ENCODE measurements at places on chromosomes 2 and 18.

GRCh38 chr2:207881902-207882301, 112.2 kb upstream of the FZD5 start:
- no peak for DNase-seq

GRCh38 chr18:26617151-26617554, 68.8 kb upstream of the KCTD1 start:
- no peak for DNase-seq

DNA sequence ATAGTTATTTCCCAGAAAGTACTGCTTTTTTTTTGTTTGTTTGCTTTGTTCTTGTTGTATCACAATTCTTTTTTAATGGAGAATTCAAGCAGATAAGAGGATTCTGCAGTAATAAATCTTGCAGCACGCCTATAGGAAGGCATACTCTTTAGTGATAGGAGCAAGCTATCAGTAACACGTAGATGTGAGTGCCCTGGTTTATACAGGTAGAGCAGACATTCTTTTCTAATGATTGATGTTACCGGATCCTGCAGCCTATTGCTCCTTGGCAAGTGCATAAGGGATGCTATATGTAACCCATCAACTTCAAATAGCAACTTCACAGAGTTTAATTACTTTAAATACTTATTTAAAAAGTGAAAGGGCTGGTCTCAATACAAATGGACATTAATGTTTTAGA, 834.2 kb upstream of the GCFC2 start:
- DNase-seq = no peak

GRCh38 chr2:85635636-85636035, 19.6 kb downstream of the USP39 start:
- DNase-seq = no peak

- DNase-seq = no peak
These were observed 1049.8 kb upstream of the CHAC2 start for GRCh38 chr2:52717836-52718235.

- DNase-seq = no peak
These were observed 74.6 kb downstream of the SLC4A3 start for GRCh38 chr2:219701847-219702634.

DNA sequence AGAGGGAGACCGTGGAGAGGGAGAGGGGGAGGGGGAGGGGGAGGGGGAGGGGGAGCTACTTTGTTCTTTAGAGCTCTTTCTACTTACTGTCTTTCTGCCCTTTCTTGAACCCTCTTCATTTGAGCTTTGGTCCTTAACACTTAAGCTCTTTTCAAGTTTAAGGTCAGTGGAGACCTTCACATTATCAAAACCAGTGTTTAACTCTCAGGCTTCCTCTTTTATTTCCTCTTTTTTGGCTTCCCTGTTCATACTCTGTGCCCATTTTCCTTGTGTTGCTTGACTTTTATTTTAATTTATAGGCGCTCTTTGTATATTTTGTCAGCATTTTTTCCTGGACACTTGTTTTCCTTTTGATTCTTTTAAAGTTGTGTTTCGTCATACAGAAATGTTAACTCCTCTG, 37.1 kb downstream of the ACSL3 start:
- DNase-seq = no peak

GRCh38 chr18:79624356-79625170, 55.0 kb upstream of the CTDP1 start:
- DNase-seq = no peak

GRCh38 chr18:13522861-13523660, 203.3 kb downstream of the FAM210A start:
- DNase-seq = no peak

GRCh38 chr18:77118256-77119090, 14.1 kb downstream of the MBP start:
- DNase-seq = no peak

- DNase-seq = no peak
These were observed 225.5 kb downstream of the AGAP1 start for GRCh38 chr2:235719146-235719942.

GRCh38 chr2:129055242-129055641, 736.6 kb upstream of the HS6ST1 start:
- no peak for DNase-seq

GRCh38 chr2:195252018-195252417, 405.0 kb upstream of the SLC39A10 start:
- no peak for DNase-seq

DNA sequence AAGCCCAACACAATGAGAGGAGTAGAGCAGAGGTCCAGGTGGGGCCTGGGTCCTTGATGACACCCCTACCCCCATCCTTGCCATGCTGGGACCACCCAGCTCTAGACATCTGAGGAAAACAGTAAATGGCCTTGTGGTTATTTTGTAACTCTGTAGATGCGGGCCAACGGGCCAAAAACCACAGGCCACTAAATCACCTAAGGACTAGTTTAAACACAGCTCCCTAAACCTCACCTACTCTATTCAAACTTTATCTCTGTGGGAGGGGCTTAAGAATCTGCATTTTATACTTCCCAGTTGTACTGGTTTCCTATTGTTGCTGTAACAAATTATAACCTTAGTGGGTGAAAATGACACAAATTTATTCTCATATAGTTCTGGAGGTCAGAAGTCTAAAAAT, 19.0 kb upstream of the SERTAD2 start:
- no peak for DNase-seq

DNA sequence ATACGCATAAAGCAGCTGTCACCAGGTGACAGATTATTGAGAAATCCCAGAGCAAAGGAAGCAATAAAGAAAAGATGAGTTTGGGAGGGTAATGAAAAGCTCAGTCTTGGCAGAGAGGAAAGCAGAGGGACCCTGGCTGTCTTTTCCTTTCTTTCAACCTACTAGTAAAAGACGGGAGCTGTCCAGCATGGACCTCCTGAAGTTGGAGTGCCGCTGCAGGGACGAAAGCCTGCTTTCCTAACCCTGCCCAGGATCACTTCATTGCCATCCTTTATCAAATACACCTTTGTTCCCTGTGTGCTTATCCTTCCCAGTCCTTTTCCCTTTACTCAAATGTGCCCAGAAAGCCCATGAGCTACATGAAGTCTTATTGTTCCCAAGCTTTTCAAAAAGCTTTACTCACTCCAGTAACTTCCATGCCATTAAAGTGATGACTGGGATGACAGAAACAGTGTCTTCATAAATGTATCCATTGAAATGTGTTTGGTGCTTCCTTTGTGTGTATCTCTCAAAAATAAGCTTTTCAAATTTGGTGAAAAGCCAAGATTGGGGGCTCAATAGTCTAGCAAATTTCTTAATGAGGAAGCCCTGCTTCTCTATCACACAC, 3.7 kb upstream of the SPR start:
- DNase-seq = no peak

- no peak for DNase-seq
These were observed 36.2 kb downstream of the WIPF1 start for GRCh38 chr2:174561283-174561971.

GRCh38 chr2:217629347-217629746, 373.4 kb downstream of the TNS1 start:
- no peak for DNase-seq

- no peak for DNase-seq
These were observed 48.6 kb downstream of the BCL2L11 start for GRCh38 chr2:111169268-111169667.

- no peak for DNase-seq
These were observed 37.6 kb downstream of the TGFBRAP1 start for GRCh38 chr2:105291981-105292380.

- no peak for DNase-seq
These were observed 72.3 kb downstream of the MDH1 start for GRCh38 chr2:63661076-63661475.

GRCh38 chr2:219182331-219183150, 4.5 kb downstream of the RETREG2 start:
- no peak for DNase-seq

DNA sequence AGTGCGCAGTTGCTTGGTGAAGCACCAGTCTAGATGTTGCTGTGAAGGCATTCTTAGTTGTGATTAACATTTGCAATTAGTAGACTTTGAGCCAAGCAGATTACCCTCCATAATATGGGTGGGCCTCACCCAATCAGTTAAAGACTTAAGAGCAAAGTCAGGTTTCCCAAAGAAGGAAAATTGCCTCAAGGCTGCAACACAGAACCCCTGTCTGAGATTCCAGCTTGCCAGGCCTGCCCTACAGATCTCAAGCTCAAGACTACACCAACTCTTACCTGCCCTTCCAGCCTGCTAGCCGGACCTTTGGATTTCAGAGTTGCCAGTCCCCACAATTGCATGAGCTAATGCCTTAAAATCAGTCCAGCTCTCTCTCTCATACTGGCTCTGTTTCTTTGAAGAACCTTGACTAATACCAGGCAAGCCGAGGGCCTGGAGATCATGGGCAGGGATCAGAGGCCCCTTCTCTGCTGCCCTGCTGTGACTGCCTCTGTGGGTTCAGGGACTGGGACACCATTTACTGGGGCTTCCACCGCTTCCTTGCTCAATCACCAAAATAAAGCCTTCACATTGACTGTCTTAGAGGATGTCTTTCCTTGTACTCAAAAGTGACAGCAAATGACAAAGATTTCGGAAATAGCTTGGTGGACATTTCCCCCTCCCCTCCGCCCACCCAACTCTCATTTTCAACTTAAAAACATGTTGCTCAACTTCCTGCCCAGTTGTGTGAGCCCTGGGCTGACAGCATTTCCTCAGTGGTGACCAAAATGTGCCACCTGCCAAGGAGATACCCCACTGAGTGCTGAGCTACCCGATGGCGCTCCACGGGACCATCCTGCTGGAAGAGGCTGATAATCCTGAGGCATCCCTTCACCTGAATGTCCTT, 86.7 kb downstream of the GALNT14 start:
- no peak for DNase-seq

DNA sequence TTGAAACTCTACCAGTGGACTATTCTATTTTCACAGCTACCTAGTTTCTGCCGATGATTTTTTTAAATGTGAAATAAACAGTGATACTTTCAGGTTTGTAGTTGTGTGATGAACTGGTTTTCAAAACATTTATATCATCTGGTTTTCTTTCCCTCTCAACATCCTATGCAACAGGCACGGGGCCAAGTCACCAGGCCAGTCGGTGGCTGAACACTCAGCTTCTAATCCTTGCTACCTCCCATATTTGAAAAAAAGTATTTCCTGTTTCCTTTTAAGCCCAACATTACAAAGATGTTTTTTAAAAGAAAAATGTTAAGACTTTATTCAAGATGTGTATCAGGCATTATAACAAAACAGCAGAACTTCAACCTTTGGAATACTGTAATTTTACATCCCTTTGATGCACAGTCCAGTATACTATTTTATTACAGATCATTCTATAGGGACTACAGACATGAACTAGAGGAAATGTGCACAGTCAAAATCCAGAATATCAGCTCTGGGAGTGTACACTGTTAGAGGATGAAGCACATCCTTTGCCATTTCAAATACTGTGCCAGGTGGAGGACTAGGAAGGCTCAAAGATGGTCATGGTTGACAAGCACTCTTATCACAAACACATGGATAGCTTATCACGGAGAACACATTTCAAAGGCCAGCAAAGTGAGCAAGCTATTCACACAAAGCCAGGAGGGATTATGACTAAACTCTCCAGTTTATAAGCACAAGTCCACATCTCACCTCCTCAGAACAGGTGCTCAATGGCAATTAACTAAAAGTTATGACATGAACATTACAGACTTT, 14.6 kb downstream of the MRPL35 start:
- no peak for DNase-seq

GRCh38 chr2:105798595-105798994, 53.9 kb downstream of the NCK2 start:
- DNase-seq = no peak

DNA sequence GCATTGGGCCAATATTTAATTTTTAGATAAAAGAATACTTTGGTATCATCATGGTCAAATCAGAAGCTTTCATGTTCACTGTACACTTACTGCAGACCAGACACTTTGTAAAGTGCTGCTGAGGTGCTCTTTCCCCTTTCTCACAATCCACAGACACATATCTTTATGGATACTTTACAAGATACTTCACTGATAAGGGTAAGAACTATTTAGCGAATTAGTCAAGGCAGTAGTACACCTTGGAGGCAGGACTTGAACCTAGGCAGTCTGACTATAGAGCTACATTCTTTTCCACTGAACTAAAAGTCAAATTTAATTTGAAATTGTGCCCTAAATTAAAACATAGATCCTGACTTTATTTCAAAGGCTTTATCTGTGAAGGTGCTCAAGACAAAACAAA, 60.2 kb downstream of the COBLL1 start:
- DNase-seq = no peak

GRCh38 chr18:78878335-78878734, 101.3 kb upstream of the SALL3 start:
- DNase-seq = no peak

DNA sequence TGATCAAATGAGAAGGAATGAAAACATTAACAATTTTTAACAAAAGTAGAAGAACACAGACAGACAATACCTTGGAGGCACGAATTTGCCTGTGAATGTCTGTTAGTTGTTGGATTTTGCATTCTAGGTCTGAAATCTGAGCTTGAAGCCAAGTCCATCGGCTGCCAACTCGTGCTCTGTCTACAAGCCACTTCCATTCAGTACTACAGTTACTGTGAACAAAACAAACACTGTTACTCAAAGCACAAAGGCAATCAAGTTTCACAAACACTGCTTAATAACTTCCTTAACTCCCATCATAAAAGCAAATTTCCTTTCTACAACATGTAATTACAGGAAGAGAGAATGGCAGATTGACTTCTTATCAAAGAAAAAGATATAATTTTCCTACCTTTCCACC, 42.2 kb downstream of the KANSL1L start:
- DNase-seq = no peak

DNA sequence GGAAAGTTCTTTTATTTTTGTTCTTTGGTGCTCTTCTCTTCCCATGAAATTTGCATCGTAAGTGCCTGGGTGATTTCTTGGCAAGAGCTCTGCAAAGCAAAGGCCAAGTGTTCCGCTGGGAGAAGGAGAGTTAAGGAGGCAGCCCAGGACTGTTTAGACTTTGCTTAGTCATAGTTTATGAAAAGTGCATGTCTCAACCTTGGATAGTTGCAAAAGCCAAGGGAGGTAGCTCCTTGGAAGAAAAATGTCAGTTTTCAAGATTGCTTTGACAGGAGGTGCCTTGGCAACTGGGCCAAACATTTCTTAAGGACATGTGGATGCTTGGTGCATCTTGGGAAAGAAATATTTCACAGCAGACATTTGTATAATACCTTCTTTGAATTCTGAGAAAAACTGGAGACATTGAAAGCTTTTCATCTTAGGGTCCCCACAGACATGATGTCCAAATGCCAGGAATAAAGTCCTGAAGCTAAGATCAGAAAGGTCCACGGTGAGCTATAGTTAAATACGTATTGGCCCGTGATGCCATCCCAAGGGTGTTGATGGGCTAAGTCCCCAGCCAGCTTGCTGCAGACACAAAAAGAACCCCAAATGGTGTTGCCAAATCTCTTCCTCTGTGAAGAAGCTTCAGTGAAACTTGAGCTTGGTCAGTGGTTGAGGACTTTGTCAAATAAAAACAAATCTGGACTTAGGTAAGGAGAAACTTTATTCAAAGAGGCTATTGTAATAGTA, 96.3 kb upstream of the THUMPD2 start:
- no peak for DNase-seq

DNA sequence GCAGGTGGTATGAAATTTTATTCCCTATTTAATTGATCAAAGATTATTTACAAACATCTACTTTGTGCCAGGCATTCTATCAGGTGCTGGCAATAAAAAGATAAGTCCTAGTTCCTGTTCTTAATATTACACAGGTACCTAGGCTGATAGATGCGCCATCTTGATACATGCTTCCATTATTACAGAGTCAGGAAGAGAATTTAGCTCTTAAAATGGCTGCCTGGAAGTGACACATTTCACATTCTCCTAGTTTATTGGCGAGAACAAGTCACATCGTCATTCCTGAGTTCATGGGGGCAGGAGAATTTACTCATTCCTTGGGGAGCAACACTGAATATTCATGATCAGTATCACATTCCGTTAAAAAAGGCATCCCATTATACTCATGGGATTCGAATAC, 1.1 kb upstream of the DARS1 start:
- no peak for DNase-seq

Data from stimulated activated CD4-positive, alpha-beta T cell treated with anti-CD3 and anti-CD28 coated beads, Interleukin-1b, Interleukin-23, amount 100 ng/mL, for 1 hour (primary cell).